Right lobe of liver (tissue), 6 donors: ENCODE measurements at places on chromosomes 7 and 10. TPM values are rescaled to one million over a fixed set of nuclear protein-coding genes. Genes with fewer than 3 reads are reported as not detected.

The SPACDR gene
- total RNA-seq, result not detected

The SPDYE6 gene
- not detected for total RNA-seq

The VSTM4 gene
- total RNA-seq, result 2.8 TPM

The SLC12A9 gene
- total RNA-seq, result 10.2 TPM

The SH2B2 gene
- total RNA-seq, result 2.2 TPM

- H3K4me1 ChIP-seq, result no peaks in the 10 kb centered on the region
- no peak for DNase-seq
- no peaks in the 10 kb centered on the region for H3K27me3 ChIP-seq
Measured at GRCh38 chr10:97771055-97771891, 526 bp downstream of the SFRP5 start.

GRCh38 chr10:33229252-33229948 is 105.1 kb downstream of the NRP1 start:
- no peaks in the 10 kb centered on the region for H3K27me3 ChIP-seq
- no peak overlapping the region for H3K4me3 ChIP-seq
- H3K27ac ChIP-seq, result no peak overlapping the region
- no peak for DNase-seq
